Stimulated activated CD4-positive, alpha-beta T cell treated with anti-CD3 and anti-CD28 coated beads, TNF-alpha, amount 100 ng/mL, for 24 hours (primary cell): ENCODE measurements at places on chromosomes 13 and 19.

GRCh38 chr19:33231511-33231910 lies 5.9 kb upstream of the SLC7A10 start:
- DNase-seq, result no peak

DNA sequence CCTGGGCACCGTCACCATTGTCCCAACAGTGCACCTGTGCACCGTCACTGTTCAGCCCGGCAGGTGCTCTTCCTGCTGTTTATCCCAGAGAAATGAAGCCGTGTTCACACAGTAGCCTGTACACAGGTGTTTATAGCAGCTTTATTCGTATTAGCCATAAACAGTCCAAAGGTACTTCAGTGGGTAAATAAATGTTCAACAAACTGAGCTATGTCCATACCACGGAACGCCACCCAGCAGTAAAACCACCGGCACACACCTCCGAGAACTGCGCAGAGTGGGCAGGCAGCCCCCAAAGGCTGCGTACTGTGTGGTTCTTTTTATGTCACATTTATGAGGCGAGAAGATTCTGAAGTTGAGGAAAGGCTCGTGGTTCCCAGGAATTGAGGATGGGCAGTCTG lies 44.9 kb upstream of the DCUN1D2 start:
- no peak for DNase-seq

DNA sequence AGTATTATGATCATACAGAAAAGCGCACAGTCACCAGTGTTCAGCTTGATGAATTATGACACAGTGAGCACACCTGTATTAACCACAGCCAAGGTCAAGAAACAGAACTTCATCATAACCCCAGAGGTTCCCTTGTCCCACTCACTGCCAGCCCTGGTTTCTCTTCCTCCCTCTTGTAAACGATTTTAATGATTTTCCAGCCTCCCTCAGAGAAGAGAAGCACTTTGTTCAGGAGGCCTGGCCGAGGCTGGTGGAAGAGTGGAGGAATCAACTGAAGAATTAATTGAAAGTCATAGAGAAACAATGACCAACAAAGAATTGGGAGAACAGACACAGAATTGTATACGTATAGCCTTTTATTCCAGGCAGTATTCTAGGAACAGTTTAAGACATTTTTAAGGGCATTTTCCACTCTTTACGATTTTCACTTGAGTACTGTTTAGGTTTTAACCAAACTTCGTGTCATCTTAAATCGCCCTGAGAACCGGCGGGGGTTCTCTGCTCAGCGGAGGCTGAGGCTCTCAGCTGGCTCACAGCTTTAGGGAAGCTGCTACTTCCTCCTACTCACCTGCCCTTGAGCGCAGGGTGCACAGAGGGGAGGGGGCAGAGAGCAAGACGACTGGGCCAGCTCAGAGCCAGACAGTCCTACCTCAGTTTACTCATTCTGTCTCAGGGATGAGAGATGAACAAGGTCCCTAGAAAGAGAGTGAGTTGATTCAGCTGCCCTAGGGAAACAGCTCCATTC lies 108.6 kb downstream of the AKAP11 start:
- DNase-seq, result no peak

DNA sequence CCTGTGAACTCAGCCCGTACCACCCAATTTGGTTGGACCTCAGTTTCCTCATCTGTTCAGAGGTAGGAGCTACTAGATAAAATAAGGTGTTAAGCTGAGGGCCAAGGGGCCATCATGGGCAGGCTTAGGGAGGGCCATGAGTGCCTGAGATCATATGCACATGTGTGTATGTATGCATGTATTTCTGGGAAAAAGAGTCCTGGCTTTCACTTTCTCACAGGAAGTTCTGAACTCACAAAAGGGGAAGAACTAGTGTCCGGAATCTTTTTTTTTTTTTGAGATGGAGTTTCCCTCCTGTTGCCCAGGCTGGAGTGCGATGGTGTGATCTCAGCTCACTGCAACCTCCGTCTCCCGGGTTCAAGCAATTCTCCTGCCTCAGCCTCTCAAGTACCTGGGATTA lies 18.9 kb downstream of the TGFB1 start:
- DNase-seq, result no peak

DNA sequence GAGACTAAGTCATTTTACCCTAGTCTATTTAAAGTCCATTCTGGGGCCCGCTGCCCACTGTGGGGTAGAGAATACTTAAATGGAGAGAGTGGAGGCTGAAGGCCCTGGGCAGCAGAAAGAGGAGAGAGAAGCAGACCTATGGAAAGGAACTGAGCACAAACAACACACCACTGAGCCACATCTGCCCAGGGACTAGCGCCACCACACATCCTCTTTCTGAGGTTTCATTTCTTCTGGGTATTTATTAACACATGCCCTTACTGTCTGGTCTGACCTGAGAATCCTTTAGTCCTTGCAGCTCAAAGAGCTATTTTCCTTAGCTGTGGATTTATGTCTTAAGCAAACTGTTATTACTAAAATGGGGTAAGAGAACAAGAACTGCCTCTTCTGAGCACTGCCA lies 154.0 kb downstream of the NALCN start:
- DNase-seq, result no peak

DNA sequence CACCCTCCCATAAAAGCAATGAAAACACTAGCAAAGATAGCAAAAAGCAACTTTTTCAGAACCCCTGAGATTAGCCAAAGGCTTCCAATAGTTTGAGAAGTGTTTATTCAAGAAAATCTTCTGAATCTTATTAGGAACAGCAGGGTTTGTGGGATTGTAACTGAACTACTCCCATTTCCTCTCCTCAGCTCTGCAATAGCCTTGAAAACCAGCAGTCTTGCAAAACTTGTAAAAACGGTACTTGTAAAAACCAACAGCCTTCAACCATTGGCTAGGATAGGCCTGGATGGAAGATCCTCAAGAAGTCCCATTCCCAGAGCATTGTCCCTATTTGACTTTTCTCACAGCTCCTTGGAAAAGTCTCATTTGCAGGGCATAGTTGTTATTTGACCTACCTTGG lies 12.1 kb downstream of the RNASEH2B start:
- no peak for DNase-seq

DNA sequence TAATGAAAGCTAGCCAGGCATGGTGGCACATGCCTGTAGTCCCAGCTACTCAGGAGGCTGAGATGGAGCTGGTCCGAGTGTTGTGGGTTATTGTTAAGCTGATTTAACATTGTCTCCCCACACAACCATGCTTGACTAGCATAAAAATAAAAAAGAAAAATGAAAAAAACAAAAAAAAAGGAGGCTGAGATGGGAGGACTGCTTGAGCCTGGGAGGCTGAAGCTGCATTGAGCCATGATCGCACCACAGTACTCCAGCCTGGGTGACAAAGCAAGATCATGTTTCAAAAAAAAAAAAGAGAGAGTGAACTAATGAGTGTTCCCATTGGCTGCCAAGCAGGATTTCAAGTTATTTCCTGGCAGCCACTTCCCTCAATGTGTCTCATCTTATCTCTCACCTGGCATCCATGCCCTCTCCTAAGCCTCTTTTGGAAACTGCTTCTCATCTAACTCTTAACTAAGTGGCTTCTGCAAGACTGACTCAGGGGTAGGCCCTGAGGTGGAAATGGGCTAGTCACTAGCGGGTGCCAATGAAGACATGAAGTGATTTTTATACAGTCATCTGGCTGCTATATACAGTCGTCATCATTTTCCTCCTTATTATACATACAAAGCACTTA lies 4.9 kb downstream of the THAP8 start:
- no peak for DNase-seq
